ENCODE measurements at places on chromosomes 4 and X. TPM values are rescaled to one million over a fixed set of nuclear protein-coding genes. Genes with fewer than 3 reads are reported as not detected.

SLC6A14 gene
- not detected for total RNA-seq

GPR82 gene
- total RNA-seq, result not detected

LIMCH1 gene
- 46.0 TPM for total RNA-seq

NXF2B gene
- total RNA-seq, result not detected

SORBS2 gene
- 0.02 TPM for total RNA-seq

HSFX2 gene
- not detected for total RNA-seq

DMD gene
- 0.03 TPM for total RNA-seq

C4orf50 gene
- not detected for total RNA-seq

SFRP2 gene
- not detected for total RNA-seq

CLDN34 gene
- total RNA-seq, result not detected

SHROOM4 gene
- total RNA-seq, result not detected
